ENCODE measurements at places on chromosomes 11 and 22. TPM values are rescaled to one million over a fixed set of nuclear protein-coding genes. Genes with fewer than 3 reads are reported as not detected.
A peak's percentile ranks its signal among the peaks of the same experiment; 100 is the strongest.

GRCh38 chr22:44815099-44816070 lies 63.0 kb downstream of the ARHGAP8 start:
- DNase-seq, result no peak

- no peak for DNase-seq
Observed at GRCh38 chr11:57460022-57460757, at the start of gene RTN4RL2. Gene RTN4RL2, plus strand, starts transcription at chr11:57460528. Its CDS starts 338 bp downstream, at chr11:57460866.

DNA sequence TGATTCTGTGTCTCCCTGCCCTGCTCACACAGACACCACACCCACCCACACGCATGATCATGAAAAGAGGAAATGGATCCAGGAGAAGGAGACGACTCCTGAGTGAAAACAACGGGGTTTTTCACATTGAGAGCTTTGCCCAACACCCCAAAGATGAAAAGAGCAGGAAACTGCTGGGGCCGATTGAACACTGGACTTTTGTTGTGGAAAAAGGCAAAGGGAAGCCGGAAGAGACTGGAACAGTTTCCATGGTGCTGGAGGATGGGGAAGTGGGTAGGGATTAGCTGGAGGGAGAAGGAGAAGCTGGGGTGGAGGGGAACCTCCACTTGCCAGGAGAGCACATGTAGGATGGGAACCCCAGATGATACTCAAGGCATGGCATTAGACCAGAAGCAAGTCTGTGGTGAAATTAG lies 5.2 kb upstream of the SLC43A3 start:
- no peak for DNase-seq

GRCh38 chr11:75118577-75118976 lies 21.9 kb upstream of the OR2AT4 start:
- DNase-seq, result no peak

GRCh38 chr11:23497040-23497439 lies 636.8 kb upstream of the CCDC179 start:
- DNase-seq, result no peak

DNA sequence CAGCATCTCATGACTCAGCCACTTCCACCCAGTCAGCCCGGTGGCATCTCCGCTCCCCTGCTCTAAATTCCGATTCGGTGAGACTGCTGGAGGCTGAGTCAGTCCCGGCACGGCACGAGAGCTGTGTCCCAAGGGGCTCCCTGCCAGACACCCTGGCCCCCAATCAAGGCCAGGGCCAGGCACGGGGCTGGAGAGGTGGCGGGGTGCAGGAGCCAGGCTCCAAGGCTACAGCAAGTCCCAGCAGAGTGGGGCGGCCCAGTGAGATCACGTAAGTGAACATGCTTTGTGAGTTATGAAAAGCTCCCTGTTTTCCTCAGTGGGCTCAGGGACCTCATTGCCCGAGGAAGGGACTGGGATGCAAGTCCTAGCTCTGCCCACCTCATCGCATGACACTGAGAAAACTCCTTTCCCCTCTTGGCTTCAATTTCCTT lies 3.0 kb downstream of the C11orf68 start:
- peak; percentile 93 for DNase-seq

DNA sequence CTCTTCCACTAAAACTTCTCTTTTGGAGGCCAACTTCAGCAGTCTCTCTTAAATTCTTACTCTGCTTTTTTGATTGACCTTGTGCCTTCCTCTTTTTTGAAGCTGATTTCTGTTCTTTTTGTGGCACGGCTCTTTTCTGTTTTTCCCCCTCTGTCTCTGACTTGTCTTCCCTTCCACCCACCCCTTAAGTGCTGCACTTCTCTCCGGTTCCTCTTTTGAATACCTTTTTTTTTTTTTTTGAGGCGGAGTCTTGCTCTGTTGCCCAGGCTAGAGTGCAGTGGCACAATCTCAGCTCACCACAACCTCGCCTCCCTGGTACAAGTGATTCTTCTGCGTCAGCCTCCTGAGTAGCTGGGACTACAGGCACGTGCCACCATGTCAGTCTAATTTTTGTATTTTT lies 211.9 kb downstream of the BLID start:
- DNase-seq, result no peak

DNA sequence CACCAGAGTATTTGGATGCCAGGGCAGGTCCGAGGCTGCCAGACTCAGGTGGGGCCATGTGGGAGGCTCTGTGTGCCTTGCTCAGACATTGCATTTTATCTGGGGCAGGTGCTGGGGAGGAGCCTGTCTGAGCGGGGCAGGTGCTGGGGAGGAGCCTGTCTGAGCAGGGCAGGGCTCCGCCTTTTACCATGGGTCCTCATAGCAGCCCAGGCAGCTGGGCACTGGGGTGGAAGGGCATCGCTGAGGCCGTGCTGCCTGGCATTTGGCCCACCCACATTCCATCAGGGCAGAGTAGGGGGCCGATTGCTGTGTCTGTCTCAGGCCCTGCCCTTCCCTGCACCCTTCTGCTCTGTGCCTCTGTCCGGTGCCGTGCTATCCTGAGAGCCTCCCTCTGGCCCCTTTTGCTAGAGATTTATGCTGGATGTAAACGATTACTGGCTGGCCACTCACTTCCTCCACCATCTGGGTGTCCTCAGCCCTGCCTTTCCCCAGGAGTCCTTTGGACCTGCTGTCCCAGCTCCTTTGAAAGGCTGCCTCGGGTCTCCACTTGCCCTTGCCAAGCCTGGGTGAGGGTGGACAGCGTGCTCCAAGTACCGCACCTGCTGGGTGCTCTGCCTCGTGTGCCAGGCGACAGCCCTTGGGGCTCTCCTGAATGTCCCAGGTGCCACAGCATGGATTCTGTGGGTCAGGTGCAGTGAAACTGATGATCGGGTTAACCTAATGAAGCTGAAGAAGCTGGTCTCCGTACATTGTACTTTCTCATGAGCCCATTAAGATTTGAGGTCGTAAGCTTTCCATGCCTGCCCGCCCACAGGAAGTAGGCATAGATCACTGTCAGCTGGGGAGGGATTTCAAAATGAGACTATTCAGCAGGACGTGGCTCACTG lies 281.6 kb downstream of the TBC1D22A start:
- DNase-seq, result no peak

- DNase-seq, result no peak
Observed at GRCh38 chr11:58060939-58061672, 30.4 kb downstream of the OR6Q1 start.

DNA sequence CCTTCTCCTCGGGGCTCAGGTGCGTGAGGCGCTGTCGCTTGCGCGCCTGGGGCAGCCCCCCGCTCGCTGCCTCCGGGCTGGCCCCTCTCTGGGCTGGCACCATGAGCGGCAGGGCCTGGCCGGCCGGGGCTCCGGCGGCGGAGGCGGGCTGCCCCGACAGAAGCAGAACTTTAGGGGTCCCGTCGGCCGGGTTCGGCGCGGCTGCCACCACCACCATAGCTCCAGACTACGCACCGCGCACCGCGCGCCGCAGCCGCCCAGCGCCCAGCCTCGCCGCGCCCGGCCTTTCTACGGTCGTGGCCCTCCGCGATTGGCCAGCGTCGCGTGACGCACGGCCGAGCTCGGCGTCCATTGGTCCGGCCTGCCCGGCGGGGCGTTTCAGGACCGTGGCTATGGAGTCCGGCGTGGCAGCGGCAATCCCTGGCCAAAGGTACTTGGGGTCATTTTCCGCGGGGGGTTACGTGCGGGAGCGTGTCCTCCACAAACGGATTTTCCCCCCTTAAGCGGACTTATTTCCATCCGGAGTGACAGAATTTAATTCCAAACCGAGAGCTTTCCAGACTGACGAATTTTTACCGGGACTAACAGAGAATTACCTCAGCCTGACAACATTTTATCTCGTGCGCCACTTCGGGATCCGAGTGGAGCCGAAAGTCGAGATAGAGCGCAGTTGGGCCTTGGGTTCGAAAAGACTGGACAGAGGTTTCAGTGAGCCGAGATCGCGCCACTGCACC lies at the start of gene XBP1:
Gene XBP1 (minus strand): TSS at position 262 of the 734 bp plus-strand sequence.
- DNase-seq, result peak; percentile 94

GRCh38 chr11:101996111-101996510 lies 51.1 kb upstream of the CFAP300 start:
- no peak for DNase-seq

- no peak for DNase-seq
Observed at GRCh38 chr11:125281831-125282595, 117.5 kb downstream of the PKNOX2 start.

GRCh38 chr11:69552951-69553350 lies 71.5 kb downstream of the LINC01488 start:
- DNase-seq, result no peak

- no peak for DNase-seq
Observed at GRCh38 chr22:17086788-17087497, 2.1 kb downstream of the IL17RA start.

- DNase-seq, result no peak
Observed at GRCh38 chr11:7889985-7890384, 41.1 kb downstream of the OR10A6 start.

DNA sequence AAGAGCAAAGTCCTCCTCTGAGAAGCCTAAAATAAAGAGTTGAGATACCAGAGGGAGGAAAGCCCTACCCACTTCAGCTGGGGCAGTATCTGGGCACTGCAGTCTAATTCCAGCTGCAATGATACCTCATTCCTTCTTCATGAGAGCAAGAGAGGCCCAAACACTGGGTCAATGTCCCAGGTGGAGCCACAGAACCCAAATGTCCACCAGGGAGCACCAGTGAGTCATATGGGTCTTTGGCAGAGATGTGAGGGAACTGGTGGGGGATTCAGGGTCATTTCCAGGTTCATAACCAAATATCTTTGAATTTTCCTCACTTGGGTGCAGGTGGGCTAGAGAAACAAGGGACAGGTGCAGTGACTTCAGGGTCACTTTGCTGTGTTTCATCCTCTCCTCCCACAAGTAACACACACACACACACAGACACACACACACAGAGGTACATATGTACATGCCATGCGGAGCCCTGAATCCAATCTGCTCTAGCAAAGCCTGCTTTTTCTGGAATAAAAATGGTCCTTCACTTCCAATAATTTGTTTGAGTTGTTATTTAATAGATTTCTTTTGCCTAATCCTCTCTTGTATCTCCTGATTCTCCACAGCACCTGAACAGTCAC lies 585.4 kb downstream of the SOX6 start:
- DNase-seq, result no peak

DNA sequence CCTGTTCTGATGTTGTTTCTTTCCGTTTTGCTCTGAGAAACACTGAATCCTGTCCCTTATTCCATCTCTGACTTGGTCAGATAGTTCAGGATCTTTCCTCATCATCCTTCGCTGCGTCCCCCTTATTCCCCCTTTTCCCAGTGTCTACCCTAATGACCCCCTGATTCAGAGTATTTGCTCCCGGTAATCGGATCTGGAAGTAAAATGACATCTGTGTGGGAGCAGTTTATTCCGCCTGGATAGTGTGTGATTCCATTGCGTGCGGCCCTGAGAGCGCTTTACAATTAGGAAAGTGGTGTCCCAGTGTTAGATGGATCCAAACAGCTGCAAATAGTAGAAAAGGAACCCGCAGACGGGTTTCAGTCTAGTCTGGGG lies 606 bp downstream of the DRG1 start:
- DNase-seq, result no peak

- peak; percentile 86 for DNase-seq
Observed at GRCh38 chr22:25765016-25765367, 23.0 kb downstream of the MYO18B start.

The OR10A2 gene
- total RNA-seq, result not detected

The PIWIL4 gene
- 0.70 TPM for total RNA-seq

The NXPE1 gene
- total RNA-seq, result 0.20 TPM

The ZNF280B gene
- total RNA-seq, result 0.41 TPM

The C1QTNF4 gene
- not detected for total RNA-seq

The TST gene
- total RNA-seq, result 54.7 TPM

The SPA17 gene
- 2.0 TPM for total RNA-seq

The TMEM223 gene
- total RNA-seq, result 29.9 TPM

The P4HA3 gene
- total RNA-seq, result not detected

The BTG4 gene
- total RNA-seq, result not detected

The UBQLNL gene
- total RNA-seq, result not detected

The BAIAP2L2 gene
- 0.72 TPM for total RNA-seq
